ENCODE measurements at places on chromosomes 6 and 20.

DNA sequence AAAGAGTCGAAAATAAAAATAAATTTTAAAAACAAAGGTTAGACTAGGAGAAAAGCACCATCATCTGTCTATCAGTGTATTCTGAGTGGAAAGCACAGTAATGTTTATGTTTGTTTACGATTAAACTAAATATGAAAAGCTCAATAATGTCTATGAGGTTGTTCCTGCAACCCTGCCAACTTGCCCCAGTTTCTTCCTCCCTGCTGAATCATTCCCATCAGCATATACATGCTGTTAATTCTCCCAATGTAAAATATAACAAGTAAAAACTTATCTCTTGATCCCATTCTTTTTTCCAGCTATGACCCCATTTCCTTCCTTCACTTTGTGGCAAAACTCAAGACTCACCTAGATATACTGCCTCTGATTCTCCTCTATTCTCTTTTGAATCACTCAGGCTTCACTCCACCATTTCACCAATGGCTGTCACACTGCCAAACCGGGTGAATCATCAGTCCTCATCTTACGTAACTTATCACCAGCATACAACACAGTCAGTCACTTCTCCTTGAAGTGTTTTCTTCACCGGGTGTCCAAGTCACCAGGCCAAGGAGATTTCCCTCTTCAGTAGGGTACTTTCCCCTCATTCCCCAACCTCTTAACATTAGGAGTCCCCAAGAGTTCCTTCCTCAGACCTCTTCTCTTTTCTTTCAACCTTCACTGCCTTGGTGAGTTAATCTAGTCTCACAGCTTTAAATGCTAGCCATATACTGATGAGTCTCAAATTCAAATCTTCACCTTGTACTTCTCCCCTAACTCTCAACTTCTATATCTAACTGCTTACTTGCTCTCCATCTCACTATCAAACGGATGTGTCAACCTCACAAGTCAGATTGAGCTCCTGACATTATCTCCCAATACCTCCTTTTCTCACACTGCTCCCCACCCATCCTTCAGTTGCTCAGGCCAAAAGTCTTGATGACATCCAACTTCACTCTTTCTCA lies 6.2 kb downstream of the TMEM242 start:
- DNase-seq = no peak

DNA sequence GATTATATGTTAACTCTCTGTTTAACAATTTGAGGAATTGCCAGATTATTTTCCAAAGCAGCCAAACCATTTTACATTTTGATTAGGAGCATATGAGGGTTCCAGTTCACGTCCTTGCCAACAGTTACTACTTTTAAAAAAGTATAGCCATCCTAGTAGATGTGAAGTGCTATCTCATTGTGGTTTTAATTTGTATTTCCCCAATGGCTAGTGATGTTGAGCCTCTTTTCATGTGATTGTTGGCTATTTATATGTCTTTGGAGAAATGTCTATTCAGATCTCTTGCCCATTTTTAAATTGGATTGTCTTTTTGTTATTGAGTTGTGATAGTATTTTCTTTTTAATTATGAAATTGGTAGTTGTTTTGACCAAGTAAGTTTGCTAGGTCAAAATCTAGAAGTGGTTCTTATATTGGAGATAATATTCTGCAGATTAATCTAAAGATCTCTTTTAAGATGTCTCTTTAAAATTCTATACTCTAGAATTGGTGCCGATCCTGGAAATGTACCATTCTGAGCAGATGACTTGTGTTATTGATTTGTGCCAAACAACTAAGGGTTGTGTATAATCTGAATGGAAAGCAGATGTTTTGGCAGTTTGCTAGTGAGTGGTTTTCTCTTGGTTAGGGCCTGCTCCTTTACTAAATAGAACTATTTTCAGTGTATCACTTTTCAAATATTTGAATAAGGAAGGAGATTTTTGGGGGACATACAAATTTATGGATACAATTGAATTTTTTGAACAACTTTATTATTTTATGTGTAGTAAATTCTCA lies 99.5 kb downstream of the CDKAL1 start:
- no peak for DNase-seq

- DNase-seq = no peak
Observed at GRCh38 chr6:119344306-119344705, 5.3 kb downstream of the MAN1A1 start.

GRCh38 chr6:131372535-131372934 lies 200.5 kb upstream of the ARG1 start:
- no peak for DNase-seq

DNA sequence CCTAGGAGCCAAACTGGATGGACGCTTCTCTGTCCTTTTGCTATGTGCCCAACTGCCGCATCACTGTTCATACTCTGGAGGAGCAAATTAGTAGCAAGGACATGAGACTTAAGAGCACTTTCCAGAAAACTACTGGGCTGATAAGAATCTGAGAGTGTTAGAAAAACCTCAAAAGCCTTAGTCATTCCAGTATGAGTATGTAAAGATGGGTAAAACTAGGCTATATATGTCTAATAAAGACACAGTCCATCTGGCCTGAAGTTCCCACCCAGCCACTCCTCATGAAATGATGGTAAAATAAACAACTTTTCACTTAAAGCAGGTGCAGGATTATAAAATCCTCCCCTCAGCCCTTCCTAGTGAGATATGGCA lies 30.6 kb downstream of the SHLD1 start:
- DNase-seq = no peak

GRCh38 chr6:46491201-46491627 lies at the start of gene RCAN2:
TSS of gene RCAN2 (minus strand) at chr6:46491449.
- DNase-seq = peak; percentile 31

DNA sequence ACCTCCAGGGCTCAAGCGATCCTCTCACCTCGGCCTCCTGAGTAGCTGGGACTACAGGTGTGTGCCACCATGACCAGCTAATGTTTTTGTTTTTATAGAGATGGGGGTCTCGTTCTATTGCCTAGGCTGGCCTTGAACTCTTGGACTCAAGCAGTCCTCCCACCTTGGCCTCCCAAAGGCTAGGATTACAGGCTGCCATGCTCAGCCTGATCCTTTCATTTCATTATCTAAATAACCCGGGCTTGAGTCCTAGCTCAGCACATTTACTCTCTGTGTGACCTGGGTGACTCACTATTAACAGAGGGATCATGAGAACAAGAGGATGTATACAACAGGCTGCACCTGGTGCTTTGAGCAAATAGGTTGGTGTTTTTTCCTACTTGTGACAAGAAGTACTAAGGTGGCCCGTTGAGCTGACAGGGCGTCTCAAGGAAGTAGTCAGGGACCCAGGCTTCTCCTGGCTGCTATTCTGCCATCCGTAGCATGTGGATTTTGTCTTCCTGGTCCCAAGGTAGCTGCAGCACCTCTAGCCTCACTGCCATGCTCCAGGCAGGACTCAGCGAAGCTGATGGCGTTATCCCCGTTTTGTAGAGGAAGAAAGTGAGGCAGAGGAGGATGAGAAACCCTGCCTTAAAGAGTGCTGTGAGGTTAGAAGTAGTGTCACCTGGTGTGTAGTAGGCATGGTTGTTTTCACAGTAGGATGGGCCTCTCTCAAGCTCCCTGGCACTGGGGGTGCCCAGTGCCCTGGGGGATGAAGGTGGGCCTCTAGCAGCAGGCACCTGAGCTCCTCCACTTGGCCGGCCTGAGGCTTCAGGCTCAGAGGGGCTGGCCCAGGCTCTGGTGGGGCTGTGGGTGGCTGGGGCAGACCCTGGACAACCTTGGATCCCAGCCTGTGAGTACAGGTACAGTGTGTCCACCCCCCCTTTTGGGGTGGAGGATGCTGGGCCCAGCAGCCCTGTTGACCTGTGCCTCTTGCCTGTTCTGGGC lies 62.4 kb downstream of the ADNP start:
- DNase-seq = no peak

- DNase-seq = no peak
Observed at GRCh38 chr6:144578385-144579350, 293.5 kb downstream of the UTRN start.

DNA sequence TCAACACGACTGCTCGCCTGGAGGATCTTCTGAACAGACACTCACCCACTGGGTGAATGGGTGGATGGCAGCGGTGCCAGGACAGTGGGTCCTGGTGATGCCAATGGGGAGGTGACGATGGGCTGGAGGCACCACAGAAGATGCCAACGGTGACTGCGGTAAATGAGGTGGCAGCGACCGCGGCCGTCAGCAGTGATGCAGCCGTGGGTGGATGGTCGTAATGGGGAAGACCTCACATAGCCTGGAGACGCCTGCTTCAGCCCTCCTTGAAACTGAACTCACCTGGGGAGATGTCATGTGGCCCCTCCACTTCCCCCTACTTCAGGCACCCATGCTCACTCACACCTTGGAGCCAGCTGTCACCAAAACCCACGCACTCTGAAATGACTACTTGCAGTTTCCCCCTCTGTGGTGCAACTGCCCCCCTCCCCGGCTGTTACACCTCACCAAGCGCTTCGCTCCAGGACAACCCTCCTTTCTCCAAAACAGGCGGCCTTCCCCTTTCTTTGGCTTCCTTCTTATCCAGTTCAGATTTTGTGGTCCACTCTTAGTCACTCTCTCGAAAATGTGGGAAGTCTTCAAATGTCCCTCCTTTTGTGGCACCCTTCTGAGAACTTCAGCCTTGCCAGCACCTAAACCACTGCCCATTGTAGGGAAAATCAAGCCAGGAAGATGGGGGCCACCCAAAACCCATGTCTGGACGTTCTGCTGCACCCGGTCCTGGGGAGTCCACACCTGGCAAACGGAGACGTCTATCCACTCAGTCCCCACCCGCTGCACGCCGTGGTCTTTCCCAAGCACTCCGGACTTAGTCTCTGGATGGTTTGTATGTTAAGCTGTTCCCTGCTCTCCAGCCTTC lies 10.4 kb upstream of the ABHD16B start:
- peak; percentile 47 for DNase-seq

DNA sequence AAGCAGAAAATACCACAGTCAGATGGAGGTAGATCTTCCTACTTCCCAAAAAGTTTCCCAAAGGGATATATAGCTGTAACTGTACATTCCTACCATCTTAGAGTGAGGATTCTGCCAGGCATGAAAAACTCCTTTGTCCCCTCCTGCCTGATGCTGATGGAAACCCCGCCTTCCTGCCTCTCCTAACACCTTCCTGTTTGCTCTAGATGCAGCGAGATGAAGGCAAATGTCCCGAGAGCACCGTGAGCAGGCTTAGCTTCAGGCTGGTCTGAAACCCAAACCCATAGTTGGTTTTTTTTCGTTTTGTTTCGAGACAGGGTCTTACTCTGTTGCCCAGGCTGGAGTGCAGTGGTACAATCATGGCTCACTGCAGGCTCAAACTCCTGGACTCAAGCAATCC lies 55.6 kb downstream of the MYB start:
- DNase-seq = peak; percentile 28

DNA sequence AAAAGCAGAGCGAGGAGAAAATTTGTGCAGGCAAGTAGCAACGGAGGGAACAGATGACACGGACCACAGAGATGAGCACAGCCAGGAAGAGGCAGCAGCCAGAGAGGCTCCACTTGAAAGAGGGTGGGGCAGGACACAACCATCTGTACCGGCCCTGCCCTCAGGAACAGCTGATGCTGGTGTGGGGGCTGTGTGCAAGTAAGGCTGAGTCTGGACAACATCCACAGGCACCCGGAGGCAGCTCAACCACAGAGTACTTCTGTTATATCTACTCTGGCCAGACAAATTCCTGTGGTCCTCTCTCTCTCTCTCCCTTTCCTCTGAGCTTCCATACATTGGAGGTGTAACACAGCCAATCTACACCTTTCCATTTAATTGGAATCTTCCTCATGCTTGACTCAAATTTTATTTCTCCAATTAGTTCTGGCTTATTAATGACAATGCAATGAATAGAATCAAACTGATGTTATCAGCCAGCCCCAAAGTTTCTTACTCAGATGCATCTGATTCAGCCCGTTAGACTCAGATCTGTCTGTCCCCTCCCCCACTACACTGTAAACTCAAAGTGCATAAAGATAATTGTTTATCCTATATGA lies 24.9 kb downstream of the KIF13A start:
- no peak for DNase-seq

DNA sequence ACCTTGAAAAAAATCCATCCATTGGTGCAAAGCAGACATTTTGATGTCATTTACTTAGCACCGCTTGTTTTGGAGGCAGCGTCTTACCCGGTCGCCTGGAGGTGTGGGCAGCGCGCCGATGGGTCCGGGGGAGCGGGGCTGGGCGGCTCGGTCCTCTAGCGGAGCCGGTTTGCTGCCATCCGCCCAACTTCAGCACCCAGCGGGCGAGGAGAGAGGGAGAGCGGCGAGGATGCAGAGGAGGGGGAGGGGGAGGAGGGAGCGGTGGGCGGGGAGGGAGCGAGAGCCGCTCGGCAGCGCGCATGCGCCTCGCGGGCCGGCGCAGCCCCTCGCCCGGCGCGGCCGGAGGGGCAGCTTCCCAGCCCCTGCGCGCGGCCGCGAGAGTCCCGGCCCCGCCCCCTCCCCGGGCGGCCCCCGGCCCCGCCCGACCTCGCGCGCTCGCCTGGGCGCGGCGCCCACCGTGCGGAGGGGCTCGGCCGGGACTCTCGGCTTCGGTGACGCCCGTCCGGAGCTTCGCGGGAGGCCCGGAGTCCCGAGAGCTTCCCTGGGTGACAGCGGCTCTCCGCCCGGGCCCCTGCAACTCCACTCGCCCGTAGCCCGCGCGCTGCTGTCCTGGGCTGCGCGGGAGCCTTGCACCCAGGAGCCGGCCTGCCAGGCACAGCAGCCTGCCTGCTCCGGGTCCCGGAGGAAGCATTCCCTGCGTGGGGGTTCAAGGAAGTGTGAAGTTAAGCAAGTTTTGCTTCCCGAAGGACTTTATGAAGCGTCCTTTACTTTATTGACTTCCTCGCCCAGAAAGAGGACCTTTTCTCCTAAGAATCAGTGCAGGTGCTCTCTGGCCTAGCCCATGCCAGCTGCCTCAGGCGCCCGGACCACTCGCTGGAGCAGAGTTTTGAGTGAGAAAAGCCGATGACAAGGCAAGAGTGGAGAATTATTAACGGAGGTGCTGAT lies at the start of gene RGS17:
Gene RGS17 (minus strand): TSS at position 246 of the 945 bp plus-strand sequence. CDS start 87,264 bp downstream, outside the sequence.
- DNase-seq = peak; percentile 57

GRCh38 chr6:90874931-90875330 lies 288.1 kb upstream of the MAP3K7 start:
- DNase-seq = no peak

GRCh38 chr6:1729750-1730140 lies 120.0 kb downstream of the FOXC1 start:
- DNase-seq = no peak

DNA sequence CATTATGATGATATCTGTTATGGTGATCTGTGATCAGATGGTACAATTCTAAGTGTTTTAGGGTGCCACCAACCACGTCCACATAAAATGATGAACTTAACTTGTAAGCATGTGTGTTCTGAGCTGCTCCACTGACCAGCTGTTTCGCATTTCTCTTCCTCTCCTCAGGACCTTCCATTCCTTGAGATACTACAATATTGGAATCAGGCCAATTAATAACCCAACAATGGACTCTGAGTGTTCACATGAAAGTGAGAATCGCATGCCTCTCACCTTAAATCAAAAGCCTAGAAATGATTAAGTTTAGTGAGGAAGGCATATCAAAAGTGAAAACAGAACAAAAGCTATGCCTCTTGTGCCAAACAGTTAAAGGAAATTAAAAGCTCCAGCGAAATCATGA lies 114.6 kb downstream of the MAN1A1 start:
- DNase-seq = no peak

GRCh38 chr6:84136364-84137050 lies 90.9 kb downstream of the CEP162 start:
- no peak for DNase-seq

Data from activated naive CD4-positive, alpha-beta T cell treated with anti-CD3 and anti-CD28 coated beads, Interleukin-2, amount 10 ng/mL, durations not matched to agents 7 days and 5 days (primary cell).